T-helper 17 cell (primary cell): ENCODE measurements at places on chromosomes 6 and 20.

DNA sequence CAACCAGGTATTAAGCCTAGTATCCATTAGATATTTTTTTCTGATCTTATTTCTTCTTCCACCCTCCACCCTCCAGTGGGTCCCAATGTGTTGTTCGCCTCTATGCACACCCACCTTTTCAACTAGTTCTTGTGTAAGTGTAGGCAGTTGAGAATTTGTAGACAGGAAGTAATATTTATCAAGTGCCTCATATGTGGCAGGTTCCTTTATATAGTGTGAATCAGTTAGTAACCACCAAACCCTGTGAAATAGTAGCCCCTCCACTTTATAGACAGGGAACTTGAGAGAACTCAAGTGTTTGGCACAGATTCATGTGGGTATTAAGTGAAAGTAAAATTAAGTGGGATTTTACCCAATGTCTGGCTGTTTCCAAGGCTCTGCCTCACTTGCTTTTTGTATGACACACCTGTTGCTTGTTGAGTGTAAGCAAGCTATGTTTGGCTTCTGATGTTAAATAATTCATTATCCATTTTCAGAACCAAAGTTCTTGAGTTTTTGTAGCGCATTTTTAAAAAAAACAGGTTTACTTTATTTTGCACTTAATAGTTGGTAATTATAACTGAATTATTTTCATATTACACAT is 24.8 kb downstream of the AFDN start:
- no peak for DNase-seq

DNA sequence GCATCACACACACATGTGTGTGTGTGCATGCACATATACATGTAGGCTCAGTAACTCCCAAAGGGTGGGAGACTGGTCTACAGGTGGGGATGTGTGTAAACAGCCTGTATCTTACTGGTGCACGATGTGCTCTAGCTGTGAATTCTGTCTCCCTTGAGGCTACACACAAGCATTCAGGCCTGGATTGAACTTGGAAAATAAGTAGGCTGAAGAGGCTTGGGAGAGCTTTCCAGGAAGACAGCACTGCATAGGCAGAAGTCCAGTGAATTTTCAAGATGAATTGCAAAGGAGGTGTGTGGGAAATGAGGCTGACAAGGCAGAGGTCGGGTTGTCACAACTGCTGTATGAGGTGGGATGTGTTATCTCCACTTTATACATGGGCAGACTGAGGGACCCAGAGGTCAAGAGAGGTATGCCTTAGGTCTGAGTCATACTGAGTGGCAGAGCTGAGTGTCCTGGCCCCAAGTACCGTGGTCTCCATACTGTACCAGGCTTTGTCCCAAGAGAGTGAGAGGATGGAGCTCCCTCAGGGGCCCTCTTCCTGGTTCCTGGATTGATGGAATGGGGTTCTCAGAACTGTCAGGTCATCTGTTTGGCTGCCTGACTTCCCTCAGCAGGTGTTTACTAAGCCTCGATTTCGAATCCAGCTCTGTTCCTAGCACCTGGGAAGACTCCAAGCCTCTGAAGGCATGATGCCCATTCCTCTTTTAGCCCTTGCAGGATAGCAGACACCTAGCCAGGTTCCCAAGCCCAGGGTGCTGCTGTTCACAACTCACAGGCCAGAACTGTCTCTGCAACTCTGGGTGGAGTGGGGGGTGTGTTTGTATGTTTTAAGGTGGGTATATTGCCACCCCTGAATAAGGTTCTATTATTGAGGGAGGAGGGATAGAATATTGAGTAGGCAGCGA is 14.4 kb downstream of the SNPH start:
- DNase-seq, result no peak

DNA sequence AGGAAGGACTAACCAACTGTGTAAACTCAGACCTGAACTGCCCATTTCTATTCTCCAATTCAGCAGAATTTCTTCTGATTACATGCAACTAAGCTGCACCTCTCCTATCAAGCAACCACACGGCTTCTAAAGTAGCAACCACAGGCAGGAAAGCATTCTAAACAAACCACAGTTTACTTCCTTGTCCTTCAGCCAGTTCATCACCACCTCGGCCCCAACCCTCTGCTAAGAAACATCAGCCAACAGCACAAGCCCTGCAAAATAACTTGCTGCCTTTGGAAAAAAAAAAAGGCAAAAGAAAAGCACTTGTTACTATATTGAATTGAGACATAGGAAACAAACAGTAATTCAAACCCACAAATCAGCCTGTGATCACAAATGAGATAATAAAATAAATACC is 140.3 kb downstream of the NFATC2 start:
- no peak for DNase-seq

- no peak for DNase-seq
These were observed 119.3 kb downstream of the RNF144B start for GRCh38 chr6:18506382-18507017.

DNA sequence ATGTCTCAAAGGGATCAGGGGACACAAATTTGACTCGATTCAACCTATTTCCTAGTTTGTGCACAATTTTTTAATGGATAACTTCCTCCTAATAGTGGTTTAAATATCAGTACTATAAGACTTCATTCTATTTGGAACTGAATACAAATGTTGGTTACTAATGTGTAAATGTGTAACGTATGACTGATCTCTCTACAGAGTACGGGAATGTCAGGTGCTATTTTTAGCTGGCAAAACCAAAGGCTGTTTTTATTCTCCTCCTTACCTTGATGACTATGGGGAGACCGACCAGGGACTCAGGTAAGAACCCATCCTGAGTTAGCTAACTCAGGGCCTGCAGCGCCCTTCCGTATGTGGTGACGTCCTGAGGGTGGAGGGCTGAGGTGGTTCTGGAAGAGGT is 33.0 kb downstream of the PRPH2 start:
- DNase-seq, result no peak

GRCh38 chr6:30688569-30688968 is 2.1 kb upstream of the PPP1R18 start:
- DNase-seq, result no peak

DNA sequence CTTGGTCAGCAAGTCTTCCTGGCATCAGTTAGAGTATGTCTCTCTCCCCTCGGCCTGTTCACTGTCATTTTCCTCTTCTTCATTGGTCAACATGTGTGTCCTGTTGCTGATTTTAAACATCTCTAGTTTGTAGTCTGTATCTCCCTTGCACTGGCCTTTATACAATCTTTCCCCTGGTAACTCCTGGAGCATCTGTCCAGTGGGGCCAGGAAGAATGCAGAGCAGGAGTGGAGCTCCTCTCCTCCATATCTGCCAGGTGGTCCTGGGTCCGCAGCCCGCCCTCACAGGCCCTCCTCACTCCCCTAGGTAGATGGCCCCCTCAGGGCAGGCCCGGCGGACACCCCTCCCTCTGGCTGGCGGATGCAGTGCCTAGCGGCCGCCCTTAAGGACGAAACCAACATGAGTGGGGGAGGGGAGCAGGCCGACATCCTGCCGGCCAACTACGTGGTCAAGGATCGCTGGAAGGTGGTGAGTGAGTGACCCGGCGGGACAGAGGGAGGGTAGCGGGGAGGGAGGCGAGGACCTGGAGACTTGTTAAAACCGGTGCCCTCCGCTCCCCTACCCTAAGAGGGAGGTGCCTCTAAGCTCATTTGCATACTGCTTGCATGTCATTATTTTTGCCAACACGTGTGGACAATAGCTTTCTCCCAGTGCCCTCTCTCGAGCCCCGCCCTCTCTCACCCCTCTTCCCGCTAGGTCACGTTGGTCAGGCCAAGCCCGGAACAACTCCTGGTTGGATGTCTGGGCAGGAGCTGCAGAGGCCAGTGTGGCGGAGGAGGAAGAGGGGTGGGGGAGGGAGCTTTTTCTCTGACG is 3.2 kb downstream of the TTBK1 start:
- no peak for DNase-seq

DNA sequence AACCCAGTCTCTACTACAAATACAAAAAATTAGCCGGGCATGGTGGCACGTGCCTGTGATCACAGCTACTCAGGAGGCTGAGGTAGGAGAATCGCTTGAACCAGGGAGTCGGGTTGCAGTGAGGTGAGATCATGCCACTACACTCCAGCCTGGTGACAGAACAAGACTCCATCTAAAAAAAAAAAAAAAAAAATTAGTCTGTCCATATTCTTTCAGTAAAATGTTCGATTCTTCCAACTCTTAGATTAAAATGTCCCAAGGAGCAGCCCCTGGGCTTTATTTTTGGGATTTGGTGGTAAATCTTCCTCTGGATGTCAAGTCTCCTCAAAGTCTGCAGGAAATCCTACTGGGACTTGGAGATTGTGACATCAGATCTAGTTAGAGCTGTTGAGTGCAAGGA is 101.0 kb upstream of the EEF1E1 start:
- no peak for DNase-seq

- DNase-seq, result no peak
These were observed 12.0 kb downstream of the BMP6 start for GRCh38 chr6:7737867-7738266.

- no peak for DNase-seq
These were observed 48.1 kb upstream of the CHRNA4 start for GRCh38 chr20:63409066-63409833.

DNA sequence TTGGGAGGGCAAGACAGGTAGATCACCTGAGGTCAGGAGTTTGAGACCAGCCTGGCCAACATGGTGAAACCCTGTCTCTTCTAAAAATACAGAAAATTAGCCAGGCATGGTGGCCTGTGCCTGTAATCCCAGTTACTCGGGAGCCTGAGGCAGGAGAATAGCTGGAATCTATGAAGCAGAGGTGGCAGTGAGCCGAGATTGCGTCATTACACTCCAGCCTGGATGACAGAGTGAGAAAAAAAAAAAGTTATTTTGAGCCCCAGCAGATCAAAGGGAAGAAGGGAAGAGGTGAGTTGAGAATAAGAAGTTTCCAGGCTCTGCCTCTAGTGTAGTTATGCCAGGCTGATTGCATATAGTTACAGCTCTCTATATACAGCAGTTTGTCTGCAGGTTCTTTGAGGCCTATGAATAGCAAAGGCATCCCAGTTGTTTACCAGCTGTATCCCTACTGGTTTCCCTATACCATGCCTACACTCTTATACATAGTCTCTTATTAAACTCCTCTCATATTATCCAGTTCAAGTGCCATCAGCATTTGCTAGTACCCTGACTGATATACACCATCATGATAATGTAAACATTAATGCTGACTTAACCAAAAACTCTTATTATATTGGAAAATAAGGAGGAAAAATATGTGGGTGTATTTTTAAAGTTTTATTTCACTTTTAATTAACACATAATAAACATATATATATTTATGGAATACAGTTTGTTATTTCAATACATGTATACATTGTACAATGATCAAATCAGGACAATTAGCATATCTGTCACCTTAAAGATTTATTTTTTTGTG is 823.6 kb upstream of the ADGRB3 start:
- no peak for DNase-seq

DNA sequence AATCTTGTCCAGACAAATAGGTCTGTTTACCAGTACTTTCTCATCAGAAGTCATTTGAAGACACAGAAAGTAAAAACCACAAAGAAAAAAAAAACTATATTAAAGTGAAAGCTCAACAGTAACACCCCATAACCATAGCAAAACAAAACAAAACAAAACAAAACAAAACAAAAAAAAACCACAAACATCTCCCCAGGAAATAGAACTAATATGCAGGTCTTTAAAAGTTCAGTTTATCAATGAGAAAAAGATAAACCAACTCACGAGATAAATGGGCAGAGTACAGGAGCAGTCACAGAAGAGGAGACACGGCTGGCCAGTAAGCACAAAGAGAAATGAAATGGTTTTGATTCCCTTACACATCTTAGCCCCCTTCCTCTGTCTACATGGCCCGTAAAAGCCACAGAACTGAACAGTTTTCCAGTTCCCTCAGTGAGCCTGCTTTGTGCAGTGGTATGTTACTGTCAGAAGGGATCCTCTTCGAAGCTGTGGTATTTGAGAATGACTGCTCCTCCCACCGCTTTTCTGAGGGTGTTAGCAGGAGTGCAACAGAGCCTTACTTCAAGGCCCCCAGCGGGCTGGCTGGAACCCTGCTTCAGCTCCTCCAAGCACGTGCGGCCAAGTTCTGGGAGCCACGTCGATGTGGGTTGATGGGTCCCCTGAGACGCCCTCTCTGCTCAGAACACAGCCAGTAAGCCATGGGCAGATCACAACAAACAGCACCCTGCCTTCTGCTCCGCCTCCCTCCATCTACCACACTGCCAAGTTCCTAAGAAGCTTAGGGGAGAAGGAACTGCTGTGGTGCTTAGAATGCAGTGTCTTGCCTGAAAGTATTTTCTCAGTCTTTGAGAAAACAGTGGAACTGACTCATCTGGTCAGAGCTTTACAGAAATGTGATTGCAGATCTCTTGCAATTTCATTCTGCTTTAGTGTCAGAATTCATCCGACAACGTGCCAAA is 14.0 kb downstream of the UST start:
- peak; percentile 35 for DNase-seq

GRCh38 chr6:21990577-21990976 is 306.3 kb downstream of the PRL start:
- DNase-seq, result no peak

- no peak for DNase-seq
These were observed 1277.2 kb upstream of the GJE1 start for GRCh38 chr6:140855520-140855919.

GRCh38 chr6:114281496-114281895 is 61.3 kb downstream of the HS3ST5 start:
- DNase-seq, result no peak

DNA sequence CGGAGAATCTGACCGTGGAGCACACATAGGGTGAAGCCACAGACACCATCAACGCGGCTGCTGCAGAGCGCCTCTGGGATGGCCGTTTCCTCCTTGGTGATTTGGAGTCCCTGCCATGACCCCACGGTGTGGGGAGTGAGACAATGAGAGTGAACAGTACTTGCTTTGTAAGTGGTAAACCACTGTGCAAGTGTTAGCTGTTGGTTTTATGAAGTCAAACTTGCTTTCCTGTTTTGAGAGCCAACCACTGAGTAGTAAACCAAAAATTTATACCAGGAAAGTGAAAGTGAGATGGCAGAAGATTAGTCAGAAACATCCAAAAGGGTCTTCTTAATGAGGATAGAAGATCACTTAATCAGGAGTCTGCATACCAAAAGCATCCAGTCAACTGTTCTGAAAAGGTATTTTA is 160.7 kb downstream of the FOXC1 start:
- DNase-seq, result no peak
